ENCODE measurements at places on chromosomes 2 and 18. TPM values are rescaled to one million over a fixed set of nuclear protein-coding genes. Genes with fewer than 3 reads are reported as not detected.

Gene C2orf81
- 0.49 TPM for total RNA-seq

Gene GAREM1
- total RNA-seq, result 30.0 TPM

Gene IL1B
- total RNA-seq, result 0.72 TPM

Gene FAM124B
- 1.8 TPM for total RNA-seq

Gene C2orf66
- total RNA-seq, result not detected

Gene PPP1R1C
- not detected for total RNA-seq

Gene AQP12B
- total RNA-seq, result not detected

Gene TRABD2A
- 1.1 TPM for total RNA-seq

Gene INPP5D
- 0.18 TPM for total RNA-seq
